Activated CD4-positive, alpha-beta T cell treated with anti-CD3 and anti-CD28 coated beads for 24 hours (primary cell): ENCODE measurements at places on chromosomes 6 and 20.

DNA sequence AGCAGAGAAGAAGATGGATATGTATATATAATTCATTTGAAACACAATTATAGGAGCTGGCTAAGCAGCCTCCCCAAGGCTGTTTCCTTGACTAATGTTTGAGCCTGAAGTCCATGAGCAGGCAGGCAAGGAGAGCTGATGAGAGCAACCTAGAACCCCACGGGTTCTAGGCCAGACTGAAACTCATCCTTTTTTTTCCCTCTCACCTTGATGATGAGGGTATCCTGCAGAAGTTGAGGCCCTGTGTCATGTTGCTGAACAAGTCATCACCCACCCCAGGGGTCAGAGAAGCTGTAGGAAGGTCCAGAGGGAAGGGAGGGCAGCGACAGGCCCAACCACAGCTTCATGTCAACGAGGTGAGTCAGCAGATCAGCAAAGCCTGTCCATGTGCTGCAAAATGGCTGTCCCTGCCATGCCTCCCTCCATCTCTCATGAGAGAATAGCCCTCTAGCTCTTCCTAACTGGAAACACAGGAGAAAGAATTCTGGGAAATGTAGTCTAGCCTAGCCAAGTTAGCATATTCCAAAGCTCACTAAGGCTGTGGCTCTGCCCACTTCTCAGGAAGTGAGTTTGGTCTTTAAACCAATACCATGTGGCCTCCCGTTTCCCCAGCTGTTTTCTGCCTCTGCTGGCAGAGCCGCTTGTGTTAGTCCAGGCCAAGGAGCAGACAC lies 91.3 kb upstream of the DTNBP1 start:
- DNase-seq = no peak

GRCh38 chr6:151175662-151176445 lies 63.9 kb upstream of the AKAP12 start:
- no peak for DNase-seq

GRCh38 chr20:50442512-50442911 lies 67.7 kb upstream of the PTPN1 start:
- no peak for DNase-seq

- DNase-seq = no peak
These were observed 115.5 kb upstream of the CST7 start for GRCh38 chr20:24833592-24833991.

- no peak for DNase-seq
These were observed 32.3 kb downstream of the FOXP4 start for GRCh38 chr6:41578217-41579087.

DNA sequence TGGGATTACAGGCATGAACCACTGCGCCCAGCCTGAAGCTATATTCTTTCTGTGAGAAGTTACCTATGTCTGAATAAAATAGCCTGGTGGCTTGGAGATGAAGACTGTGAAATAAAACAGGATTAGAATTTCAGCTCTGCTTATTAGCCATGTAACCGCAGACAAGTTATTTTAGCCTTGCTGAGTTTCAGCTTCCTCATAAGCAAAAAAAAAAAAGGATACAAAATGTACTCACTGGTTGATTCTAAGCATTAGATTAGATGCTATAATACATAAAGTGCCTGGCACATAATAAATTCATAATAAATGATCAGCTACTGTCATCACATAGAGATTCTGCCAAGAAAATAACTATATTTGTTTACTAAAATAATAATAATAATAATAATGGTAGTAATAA lies 98.8 kb downstream of the EPB41L2 start:
- no peak for DNase-seq

DNA sequence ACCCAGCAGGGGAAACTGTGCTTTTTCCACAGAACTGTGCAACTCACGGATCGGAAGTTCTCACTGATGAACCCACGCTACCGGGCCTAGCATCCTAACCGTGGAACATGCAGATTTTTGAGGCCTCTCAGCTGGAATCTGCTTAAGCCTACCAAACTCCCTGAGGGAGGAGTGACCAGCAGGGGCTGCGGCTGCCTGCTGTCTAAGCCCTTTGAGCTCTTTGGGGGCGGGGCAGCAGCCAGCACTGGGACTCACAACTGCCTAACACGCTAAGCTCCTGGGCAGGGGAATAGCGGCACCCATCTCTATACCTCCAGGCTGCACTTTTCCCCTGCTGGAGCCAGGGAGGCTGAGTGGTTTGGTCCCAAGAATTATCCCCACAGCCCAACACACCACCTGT lies 20.4 kb upstream of the METTL24 start:
- DNase-seq = no peak

DNA sequence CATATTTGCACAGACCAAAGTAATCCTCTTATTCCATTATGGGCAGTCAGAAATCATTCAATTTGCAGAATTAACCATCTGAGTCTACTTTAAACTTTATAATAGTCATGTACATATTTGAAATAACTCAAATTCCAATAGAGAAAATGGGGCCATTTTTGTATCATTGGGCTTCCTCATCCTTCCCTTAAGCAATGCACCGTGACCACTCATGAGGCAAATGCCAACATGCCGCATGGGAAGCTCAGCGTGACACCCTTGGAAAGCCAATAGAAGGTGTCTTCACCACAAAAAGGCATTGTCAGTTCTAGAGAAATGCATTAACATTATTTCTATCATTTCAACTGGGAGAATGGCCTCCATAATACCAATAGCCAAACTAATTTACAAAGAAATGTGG lies 38.5 kb downstream of the SIM1 start:
- no peak for DNase-seq

GRCh38 chr6:154466139-154466538 lies 44.3 kb downstream of the CNKSR3 start:
- DNase-seq = no peak

DNA sequence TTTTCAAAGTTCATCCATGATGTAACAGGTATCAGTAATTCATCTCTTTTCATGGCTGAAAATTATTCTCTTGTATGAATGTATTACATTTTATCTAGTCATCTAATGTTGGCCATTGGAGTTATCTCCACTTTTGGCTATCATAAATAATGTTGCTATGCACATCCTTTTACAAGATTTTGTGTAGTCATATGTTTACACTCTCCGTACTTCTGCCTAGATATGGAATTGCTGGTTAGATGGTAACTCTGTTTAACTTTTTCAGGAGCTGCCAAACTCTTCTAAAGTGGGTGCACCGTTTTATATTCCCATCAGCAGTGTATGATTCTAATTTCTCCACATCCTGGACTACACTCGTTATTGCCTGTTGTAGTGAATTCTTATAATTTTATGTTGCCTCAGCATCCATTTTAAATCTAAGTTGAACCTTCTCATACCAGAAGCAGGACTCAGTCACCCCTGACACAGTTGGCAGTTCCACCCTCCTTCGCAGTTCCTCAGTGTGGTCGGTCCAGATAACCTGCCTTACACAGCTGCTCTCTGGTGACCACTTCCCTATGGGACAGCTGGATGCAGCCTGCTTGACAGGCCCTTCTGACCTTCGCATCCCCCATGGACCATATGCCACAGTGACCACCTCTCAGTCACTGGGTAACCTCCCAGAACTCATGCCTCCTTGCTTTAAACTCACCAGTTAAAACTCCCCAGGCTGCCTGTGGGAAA lies 33.9 kb downstream of the KIZ start:
- no peak for DNase-seq

DNA sequence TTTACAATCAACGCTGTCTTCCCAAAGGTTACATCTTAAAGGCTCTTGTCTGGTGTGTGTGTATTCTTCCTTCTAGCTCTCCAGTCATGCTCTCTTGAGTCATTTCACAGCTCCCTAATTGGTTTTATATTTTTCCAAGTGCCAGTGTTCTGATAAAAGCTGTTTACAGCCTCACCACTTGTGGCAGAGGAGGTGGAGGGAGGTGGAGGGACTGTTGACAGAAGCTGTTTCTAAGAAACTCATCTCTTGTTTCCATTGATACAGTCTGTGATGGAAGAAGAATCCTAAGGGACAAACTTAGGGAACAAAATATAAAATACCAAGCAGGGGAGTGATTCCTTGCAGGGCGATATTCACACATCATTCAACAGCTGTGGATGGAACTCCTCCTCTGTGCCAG lies 64.0 kb downstream of the QRSL1 start:
- no peak for DNase-seq

- DNase-seq = no peak
These were observed 279.5 kb downstream of the CLIC5 start for GRCh38 chr6:45736134-45736533.

DNA sequence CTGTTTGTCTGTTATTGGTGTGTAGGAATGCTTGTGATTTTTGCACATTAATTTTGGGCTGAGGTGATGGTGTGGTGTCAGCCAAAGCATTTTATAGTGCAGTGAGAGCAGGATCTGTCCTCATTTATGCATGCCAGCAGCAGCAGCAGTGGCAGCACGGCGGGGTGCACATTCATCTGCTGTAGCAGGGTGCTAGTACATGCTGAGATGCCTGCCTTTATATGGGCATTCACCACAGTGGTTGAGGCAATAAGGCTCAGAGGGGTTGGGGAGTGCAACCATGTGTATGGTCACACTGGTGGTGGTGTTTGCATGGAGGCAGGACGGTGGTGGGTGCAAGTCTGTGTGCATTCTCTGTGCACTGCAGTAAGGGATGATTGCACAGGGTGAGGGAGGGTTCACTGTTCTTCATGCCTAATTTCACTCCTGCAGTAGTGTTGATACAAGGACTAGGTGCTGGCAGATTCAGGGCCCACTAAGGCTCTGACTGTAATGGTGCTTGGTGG lies 129.3 kb upstream of the SYNCRIP start:
- no peak for DNase-seq

GRCh38 chr20:761418-762381 lies 6.6 kb downstream of the SLC52A3 start:
- DNase-seq = no peak

- no peak for DNase-seq
These were observed 333.3 kb upstream of the SYNCRIP start for GRCh38 chr6:85975957-85976356.

- DNase-seq = no peak
These were observed 45.5 kb downstream of the PRL start for GRCh38 chr6:22251348-22251747.

DNA sequence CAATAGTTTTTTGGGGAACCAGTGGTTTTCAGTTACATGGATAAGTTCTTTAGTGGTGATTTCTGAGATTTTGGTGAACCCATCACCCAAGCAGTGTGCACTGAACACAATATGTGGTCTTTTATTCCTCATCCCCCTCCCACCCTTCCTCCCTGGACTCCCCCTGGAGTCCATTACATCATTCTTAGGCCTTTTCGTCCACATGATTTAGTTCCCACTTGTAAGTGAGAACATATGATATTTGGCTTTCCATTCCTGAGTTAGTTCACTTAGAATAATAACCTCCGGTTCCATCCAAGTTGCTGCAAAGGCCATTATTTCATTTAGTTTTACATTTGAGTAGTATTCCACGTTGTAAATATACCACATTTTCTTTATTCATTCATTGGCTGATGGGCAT lies 28.3 kb downstream of the RPP40 start:
- DNase-seq = no peak

DNA sequence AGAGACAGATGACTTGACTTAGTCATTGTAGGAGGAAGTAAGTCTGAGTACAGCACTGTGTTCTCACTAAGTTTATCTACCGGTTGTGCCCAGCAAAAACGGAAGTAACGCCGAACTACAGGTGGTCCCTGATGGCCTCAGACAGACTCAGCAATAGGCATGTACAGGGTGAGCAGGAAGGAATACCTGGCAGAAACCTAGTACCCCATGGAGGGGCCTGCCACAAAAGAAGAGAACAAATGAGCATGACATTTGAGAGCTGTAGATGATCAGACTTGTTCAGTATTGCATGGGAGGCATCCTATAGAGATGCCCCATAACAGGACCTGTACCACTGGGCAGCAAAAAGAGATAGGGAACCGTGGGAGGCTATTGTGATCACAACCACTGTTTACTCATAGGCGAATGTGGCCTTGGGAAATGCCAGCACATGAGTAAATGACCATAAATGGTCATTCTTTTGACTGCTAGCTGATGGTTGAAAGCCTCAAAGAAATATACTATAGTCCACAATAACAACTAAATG lies 106.4 kb upstream of the TAB2 start:
- no peak for DNase-seq

GRCh38 chr20:44203161-44203560 lies 7.4 kb downstream of the OSER1 start:
- no peak for DNase-seq

GRCh38 chr6:52155791-52156576 lies 30.2 kb upstream of the IL17A start:
- no peak for DNase-seq

GRCh38 chr20:49381558-49382493 lies 100.6 kb downstream of the KCNB1 start:
- DNase-seq = no peak

DNA sequence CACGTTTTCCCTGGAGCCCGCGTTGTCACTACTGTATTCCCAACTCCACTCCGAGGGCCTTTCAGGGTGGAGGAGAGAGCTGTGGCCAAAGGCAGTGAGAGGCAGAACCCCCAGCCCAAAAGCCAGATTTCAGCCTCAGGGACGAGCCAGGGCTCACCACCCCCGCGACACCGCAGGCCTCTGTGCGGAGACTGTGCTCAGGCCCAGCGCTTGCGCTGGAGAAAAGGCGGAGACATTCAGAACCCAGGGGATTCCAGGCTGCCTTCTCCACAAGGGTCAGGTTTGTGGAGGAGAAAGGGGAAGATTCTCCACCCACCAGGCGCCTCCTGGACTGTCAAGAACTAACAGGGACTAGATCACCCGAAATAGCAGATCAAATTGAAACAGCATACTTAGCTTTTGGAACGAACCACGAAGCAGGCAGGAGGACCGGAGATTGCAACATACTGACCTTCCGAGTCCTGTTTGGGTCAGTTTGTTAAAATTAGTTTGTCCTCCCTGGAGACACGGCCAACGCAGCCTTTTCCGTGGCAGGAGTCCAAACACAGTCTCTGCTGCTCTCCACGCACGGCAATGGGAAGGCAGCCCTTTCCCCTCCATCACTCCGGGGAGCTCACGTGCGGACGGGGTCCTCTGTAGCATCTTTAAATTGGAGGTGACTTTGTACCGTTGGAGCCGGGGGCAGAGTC lies 14.4 kb downstream of the DLL1 start:
- no peak for DNase-seq

DNA sequence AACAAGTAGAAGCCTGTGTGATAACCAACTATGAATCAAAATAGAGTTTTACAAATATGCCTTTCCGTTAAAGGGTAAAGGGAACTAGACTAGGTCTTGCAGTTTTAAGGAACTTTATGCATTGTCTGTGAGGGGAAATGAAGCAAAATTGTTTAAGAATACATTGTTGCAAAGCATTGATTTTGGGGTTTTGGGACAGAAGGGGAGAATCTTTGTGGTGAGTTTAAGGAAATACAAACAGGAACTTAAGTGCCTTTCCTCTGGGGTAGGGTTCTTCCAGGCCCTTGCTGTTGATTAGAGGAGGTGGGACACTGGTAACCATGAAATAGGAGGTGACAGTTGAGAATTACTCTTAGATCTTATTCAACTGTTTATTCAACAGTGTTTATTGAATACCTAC lies 4.7 kb downstream of the MAPK14 start:
- DNase-seq = no peak

- DNase-seq = no peak
These were observed 153.6 kb upstream of the SHLD1 start for GRCh38 chr20:5596401-5597193.

DNA sequence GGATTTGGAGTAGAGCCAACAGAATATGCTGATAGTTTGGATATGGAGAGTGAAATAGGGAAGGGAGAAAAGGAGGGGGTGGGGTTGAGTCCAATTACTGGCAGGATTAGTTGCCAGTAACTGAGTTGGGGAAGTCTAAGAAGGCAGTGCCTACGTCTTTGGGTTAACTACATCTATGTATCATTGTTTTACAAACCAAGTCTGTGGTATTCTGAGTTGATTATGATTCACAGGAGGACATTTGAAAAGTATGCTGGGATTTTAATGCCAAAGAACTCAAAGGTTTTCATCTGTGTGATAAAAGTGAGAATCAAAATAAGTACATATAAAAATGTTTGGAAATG lies 14.7 kb downstream of the DSE start:
- no peak for DNase-seq
